ENCODE measurements at places on chromosomes 12 and 14.
A peak's percentile ranks its signal among the peaks of the same experiment; 100 is the strongest.

DNA sequence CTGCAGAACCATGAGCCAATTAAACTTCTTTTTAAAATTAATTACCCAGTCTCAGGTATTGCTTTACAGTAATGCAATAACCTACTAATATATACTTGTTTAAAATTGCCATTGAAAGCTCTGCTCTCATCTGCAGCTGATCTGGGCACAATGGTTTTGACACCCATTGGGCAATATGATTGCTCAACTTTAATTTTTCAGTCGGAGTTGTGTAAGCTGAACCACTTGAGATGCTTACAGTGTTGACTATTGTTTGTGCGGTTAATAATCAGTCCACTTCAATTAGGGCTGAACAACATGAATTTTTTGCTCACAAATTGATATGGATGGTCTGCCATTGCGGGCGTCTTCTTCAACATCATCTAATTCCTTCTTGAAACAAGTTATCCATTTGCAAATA, 18.0 kb upstream of the OR4K5 start:
- DNase-seq: no peak

GRCh38 chr12:23349564-23349963, 599.9 kb downstream of the SOX5 start:
- DNase-seq: no peak

DNA sequence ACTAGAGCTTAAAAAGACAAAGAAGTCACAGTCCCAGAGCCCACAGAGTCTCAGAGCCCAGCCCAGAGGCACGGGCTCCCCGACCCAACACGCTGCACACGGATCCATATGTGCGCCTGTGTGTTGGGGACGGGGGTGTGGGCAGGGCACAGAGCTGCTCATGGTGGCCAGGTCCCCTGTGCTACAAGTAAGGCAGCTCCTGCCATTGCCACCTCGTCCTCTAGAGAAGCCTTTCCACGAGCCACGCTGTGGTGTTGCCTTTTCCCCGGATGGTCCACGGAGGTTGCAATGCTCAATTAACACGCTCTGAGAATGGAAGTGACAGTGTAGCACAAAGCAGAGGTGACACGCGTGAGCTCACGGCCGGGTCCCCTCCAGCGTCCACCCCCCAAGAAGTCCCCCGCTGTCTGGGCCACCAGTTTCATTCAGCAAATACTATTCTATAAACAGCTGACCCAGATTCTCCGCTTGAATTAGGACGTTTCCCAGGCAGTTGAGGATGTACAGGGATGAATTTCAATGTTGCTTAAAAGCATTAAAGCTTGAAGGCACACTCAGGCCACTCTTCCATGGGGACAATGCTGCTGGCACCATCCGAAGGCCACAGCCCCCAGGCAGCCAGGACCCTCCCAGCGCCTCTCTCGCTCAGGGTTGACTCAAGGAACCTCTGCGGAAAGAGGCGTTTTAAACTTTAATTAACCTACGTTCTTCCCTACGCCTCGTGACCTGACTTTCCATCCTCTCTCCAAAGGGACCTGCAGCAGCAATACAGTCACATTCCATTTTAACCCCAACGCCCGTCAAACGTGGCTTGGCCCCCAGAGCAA, 22.7 kb upstream of the EIF5 start:
- DNase-seq: no peak

- DNase-seq: peak; percentile 44
Observed at GRCh38 chr12:64796205-64796845, 28.1 kb upstream of the TBC1D30 start.
